ENCODE measurements at places on chromosomes 12 and 14. TPM values are rescaled to one million over a fixed set of nuclear protein-coding genes. Genes with fewer than 3 reads are reported as not detected.

DNA sequence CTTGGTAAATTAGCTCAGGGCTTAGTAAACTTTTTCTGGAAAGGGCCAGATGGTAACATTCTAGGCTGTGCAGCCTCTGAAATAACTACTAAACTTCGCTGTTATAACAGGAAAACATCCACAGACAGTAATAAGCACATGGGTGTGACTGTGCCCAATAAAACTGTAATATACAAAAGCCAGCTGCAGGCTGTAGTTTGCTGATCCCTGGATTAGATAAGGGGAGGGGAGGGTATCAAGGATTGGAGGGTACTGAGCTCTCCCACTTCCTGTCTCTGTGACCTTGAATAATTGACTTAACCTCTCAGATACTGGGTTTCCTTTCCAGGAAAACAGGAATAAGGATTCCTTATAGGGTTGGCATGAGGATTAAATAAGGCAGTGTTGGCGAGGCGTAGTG is 81.2 kb downstream of the CCDC60 start:
- no peaks in the 10 kb centered on the region for H3K36me3 ChIP-seq
- H3K27me3 ChIP-seq: no peaks in the 10 kb centered on the region
- peaks cover 3% of the 10 kb centered on the region for H3K4me1 ChIP-seq
- H3K27ac ChIP-seq: no peak overlapping the region

DNA sequence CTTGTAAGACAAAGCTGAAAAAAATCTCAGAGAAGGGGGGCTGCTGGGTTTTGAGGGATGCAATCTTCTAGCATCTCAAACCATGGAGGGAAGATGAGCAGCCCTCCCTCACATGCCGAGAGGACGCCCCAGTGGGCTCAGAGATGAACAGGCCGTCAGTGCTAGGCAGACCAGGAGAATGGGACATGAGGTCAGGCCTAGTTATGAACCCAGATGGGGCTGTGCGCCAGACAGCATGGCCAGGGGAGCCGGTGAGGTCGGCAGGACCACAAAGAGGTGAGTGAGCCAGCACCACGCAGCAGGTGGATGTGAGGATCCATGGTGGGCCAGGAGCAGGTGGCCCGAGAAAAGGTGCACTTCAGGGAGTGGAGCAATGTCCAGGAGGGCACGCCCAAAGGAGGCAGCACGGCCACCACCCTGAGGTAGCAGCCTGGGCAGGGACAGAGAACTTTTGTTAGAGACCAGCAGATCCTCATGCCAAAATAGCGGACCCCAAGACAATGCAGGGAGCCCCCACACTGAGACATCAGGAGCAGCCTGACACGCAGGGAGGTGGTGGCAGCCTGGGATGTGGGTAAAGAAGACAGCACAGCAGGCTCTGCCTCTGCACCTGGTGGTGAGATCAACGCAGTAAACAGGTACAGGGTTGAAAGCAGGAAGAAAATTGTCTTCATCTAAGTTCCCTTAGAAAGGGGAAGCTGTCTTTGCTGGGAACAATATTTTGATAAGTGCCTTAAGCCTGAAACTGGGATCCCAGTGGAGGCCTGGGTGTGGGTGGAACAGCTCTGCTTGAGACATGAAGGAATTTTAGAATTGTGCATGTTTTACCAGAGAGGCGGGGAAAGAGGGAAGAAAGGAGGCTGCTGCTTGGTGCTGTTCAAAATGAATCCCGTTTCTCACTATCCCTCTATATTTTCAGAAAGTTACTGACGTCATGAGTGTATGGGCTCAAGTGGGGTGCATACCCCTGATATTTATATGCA is 17.8 kb upstream of the MCRS1 start:
- H3K36me3 ChIP-seq: peaks cover 10% of the 10 kb centered on the region
- H3K27ac ChIP-seq: no peak overlapping the region
- DNase-seq: no peak
- H3K4me3 ChIP-seq: no peak overlapping the region

SERPINA4 gene
- not detected for total RNA-seq

GRCh38 chr14:102131741-102132140 is 8.0 kb upstream of the WDR20 start:
- H3K36me3 ChIP-seq: peaks cover 4% of the 10 kb centered on the region
- H3K27ac ChIP-seq: no peak overlapping the region
- H3K27me3 ChIP-seq: no peaks in the 10 kb centered on the region
- no peaks in the 10 kb centered on the region for H3K4me1 ChIP-seq
- H3K4me3 ChIP-seq: no peak overlapping the region

DNA sequence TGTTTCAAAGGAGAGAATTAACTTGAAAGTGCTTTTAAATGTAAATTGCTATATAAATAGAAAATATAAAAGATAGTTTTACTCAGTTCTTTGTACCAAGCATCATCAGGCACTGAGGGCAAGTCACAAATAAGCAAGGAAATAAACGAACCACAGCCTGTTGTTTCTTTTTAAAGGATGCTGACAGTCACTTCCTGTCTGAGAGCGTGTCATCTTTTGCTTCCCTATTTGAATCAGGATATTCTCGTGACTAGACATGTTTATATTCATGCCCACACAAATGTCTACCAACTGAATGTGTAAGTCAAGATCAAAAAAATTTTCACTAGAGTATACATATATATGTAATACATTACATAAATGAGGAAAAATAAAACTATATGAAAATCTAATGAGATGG is 31.4 kb upstream of the SLC2A13 start:
- no peaks in the 10 kb centered on the region for H3K4me1 ChIP-seq
- no peak for DNase-seq
- no peak overlapping the region for H3K4me3 ChIP-seq
- no peaks in the 10 kb centered on the region for H3K27me3 ChIP-seq
- no peak overlapping the region for H3K27ac ChIP-seq

GRCh38 chr12:3311027-3311402 is 180.0 kb upstream of the PRMT8 start:
- no peaks in the 10 kb centered on the region for H3K27me3 ChIP-seq
- no peak for DNase-seq
- H3K4me3 ChIP-seq: no peak overlapping the region
- no peaks in the 10 kb centered on the region for H3K36me3 ChIP-seq
- peaks cover 26% of the 10 kb centered on the region for H3K4me1 ChIP-seq
- no peak overlapping the region for H3K27ac ChIP-seq

DNA sequence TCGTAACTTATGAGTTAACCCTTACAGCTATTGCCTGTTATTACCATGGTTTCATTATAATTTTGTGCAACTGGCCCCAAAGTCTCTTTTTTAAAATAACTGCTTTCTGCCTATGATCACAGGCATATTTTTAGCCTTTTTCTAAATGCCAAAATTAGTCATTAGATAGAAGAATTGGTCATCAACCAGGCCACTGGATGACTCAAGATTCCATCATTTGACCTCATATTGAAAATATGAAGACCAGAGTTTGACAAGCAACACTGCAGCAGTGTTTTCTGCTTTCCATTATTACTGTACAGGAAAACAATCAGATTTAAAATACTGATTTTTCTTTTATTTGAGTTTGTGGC is 54.7 kb upstream of the OTOGL start:
- H3K27ac ChIP-seq: peak overlapping the region; percentile 80
- no peak overlapping the region for H3K4me3 ChIP-seq
- no peaks in the 10 kb centered on the region for H3K36me3 ChIP-seq
- peaks cover 59% of the 10 kb centered on the region for H3K4me1 ChIP-seq
- DNase-seq: no peak

DNA sequence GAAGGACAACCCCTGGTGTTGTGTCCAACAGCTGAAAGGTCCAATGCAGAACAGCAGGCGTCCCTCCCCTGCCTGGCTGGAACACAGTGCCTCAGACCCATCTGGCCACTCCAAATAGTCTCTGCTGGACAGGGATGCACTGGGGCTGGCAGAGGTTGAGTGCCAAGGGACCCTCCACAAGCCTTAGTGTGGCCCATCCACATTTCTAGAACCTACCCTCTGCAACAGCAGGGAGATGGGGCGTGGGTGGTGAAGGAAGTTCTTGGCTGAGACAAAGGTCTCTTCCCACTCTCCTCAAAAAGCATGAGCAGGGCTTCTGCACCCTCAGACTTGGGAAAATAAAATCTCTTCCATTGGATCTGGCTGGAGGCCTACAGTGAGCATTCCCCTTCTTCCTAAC is 36.5 kb downstream of the LTBP2 start:
- H3K27me3 ChIP-seq: no peaks in the 10 kb centered on the region
- no peak for DNase-seq
- H3K4me3 ChIP-seq: no peak overlapping the region
- H3K4me1 ChIP-seq: peaks cover 84% of the 10 kb centered on the region
- no peaks in the 10 kb centered on the region for H3K36me3 ChIP-seq

- peaks cover 43% of the 10 kb centered on the region for H3K4me1 ChIP-seq
- H3K27ac ChIP-seq: peak overlapping the region; percentile 100
- no peaks in the 10 kb centered on the region for H3K27me3 ChIP-seq
- H3K36me3 ChIP-seq: no peaks in the 10 kb centered on the region
- peak overlapping the region; percentile 88 for H3K4me3 ChIP-seq
Measured at GRCh38 chr12:45725631-45726602, 3.6 kb upstream of the ARID2 start.

- DNase-seq: no peak
- no peak overlapping the region for H3K4me3 ChIP-seq
- no peaks in the 10 kb centered on the region for H3K27me3 ChIP-seq
- H3K4me1 ChIP-seq: peaks cover 4% of the 10 kb centered on the region
- H3K36me3 ChIP-seq: no peaks in the 10 kb centered on the region
Measured at GRCh38 chr12:4024701-4025100, 151.5 kb upstream of the PARP11 start.

DNA sequence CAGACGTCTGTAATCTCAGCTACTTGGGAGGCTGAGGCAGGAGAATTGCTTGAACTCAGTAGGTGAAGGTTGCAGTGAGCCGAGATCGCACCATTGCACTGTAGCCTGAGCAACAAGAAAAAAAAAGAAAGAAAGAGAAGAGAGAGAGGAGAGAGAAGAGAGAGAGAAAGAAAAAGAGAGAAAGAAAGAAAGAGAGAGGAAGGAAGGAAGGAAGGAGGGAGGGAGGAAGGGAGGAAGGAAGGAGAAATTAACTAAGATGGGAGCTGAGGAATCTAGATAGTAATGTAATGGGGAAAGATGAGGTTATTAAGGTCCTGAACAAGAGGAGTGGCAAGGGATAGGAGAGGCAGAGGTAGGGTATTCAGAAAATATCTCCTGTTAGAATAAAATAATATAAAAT is 17.4 kb upstream of the SGPP1 start:
- DNase-seq: no peak
- H3K27me3 ChIP-seq: no peaks in the 10 kb centered on the region
- no peaks in the 10 kb centered on the region for H3K36me3 ChIP-seq
- H3K4me1 ChIP-seq: no peaks in the 10 kb centered on the region
- no peak overlapping the region for H3K4me3 ChIP-seq
- H3K27ac ChIP-seq: no peak overlapping the region

WDR89 gene
- 4.5 TPM for total RNA-seq

TPPP2 gene
- not detected for total RNA-seq

- H3K27me3 ChIP-seq: no peaks in the 10 kb centered on the region
- H3K4me1 ChIP-seq: peaks cover 83% of the 10 kb centered on the region
- DNase-seq: no peak
- H3K36me3 ChIP-seq: peaks cover 26% of the 10 kb centered on the region
- H3K27ac ChIP-seq: peak overlapping the region; percentile 93
- H3K4me3 ChIP-seq: peak overlapping the region; percentile 85
Measured at GRCh38 chr12:6553051-6553868, 2.6 kb downstream of the IFFO1 start.

- no peak overlapping the region for H3K4me3 ChIP-seq
- no peak overlapping the region for H3K27ac ChIP-seq
- no peaks in the 10 kb centered on the region for H3K27me3 ChIP-seq
- no peak for DNase-seq
Measured at GRCh38 chr12:1851151-1851701, 30.9 kb downstream of the LRTM2 start.

DNA sequence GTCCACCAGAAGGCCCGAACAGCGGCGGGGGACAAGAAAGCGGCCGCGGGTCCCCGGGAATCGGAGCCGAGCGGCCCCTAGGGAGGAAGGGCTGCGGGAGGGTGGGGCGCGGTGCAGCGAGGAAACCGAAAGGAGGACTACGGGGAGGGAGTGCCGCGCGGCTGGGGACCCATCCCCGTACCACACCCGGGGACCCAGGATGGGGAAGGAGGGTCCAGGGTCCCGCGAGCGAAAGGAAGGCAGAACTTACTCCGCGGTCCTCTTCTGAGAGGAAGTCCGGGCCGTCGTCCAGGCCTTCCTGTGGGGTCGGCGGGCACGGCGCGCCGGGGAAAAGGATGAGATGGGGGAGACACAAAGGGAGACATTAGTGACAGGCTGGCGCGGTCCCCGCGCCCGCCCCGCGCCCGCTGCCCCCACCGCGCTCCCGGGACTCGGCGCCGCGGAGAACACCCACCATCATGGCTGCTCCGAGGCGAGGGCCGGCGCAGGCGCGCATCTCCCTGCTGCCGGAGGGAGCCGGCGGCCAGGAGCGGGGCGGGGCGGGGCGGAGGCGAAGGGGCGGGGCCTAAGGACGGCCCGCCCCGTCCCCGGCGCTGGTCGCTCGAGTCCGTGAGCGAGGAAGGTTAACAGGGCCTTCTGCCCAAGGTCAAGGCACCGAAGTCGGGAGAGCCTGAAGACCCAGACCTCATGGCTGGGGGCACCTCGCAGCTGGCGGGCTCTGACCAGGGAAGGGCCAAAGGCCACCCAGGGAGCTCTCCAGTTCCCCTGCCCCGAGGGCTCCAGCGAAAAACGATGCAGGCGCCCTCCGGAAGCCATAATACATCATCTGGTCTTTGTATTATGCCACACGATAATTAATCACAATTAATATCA is at the start of gene SNX6:
Gene SNX6 (minus strand): TSS at position 492 of the 873 bp plus-strand sequence. CDS start 32 bp downstream, at position 460.
- H3K27me3 ChIP-seq: no peaks in the 10 kb centered on the region
- peak within 1 kb of the TSS; percentile 77 for H3K4me3 ChIP-seq
- no peaks in the 10 kb centered on the region for H3K36me3 ChIP-seq
- peaks cover 12% of the 10 kb centered on the region for H3K4me1 ChIP-seq
- H3K27ac ChIP-seq: peak within 1 kb of the TSS; percentile 91

- H3K4me3 ChIP-seq: no peak overlapping the region
- no peak for DNase-seq
- no peaks in the 10 kb centered on the region for H3K27me3 ChIP-seq
- no peaks in the 10 kb centered on the region for H3K36me3 ChIP-seq
- no peak overlapping the region for H3K27ac ChIP-seq
Measured at GRCh38 chr14:76867516-76868453, 41.6 kb downstream of the LRRC74A start.
